Naive B cell (primary cell): ENCODE measurements at places on chromosomes 6 and 20. TPM values are rescaled to one million over a fixed set of nuclear protein-coding genes. Genes with fewer than 3 reads are reported as not detected.

DNA sequence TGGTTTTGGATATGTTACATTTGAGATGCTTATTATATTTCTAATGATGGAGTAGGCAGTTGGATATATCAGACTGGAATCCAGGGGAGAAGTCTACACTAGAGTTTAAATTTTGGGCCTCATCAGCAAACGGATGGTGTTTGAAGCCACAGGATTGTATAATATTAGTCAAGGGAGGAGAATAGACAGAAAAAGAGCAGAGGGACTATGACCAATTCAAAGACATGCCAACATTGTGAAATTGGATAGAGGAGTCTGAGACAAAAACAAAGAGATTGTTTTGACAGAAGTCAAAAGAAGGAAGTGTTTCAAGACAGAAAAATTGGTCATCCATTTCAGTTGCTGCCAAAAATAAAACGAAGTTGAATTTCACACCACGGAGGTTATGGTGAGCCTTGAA is 66.5 kb downstream of the NOX3 start:
- no peak for DNase-seq

DNA sequence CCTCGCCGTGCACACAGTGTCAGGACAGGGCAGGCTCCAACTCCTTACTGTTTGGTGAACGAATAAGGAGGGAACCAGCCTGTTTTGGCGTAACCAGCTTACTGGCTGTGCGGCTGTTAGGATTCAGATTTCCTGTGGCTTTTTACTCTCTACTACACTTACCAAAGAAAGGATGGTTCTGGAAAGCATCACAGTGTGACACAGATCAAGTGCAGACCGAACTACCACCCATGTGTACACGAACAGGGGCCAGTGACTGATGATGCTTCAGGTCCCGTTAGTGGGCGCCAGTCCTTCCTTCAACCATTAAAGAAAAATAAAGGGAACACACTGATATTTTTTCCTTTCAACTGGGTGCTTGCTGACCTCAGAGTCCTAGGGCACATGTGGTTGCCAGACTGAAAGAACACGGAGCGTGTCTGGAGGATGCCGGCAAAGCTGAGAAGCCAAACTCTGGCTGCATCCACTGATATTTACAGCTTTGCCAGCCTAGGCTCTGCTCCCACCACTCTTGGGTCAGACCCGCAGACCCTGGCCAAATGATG is 352.3 kb upstream of the AGPAT4 start:
- DNase-seq, result no peak

The C6orf52 gene
- not detected for polyA plus RNA-seq

The TGM3 gene
- polyA plus RNA-seq, result not detected

GRCh38 chr6:158767709-158768108 is 51.5 kb downstream of the EZR start:
- DNase-seq, result no peak

DNA sequence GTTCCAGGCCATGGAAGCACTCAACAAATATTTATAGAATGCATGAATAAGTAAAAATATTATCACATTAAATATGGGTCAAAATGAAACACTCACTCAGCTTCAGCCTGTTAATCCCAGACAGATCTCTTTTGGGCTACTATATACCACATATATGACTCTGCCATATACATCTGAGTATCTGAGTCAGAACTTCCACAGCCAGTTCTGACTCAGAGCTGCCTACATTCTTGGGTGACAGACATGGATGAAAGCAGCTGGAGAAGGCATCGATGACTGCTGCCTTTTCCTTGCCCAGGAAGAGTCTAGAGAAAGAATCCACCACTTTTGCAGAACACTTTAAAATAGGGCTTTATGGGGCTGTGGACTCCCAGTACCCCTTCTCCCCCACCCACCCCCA is 11.5 kb upstream of the PDYN start:
- no peak for DNase-seq

DNA sequence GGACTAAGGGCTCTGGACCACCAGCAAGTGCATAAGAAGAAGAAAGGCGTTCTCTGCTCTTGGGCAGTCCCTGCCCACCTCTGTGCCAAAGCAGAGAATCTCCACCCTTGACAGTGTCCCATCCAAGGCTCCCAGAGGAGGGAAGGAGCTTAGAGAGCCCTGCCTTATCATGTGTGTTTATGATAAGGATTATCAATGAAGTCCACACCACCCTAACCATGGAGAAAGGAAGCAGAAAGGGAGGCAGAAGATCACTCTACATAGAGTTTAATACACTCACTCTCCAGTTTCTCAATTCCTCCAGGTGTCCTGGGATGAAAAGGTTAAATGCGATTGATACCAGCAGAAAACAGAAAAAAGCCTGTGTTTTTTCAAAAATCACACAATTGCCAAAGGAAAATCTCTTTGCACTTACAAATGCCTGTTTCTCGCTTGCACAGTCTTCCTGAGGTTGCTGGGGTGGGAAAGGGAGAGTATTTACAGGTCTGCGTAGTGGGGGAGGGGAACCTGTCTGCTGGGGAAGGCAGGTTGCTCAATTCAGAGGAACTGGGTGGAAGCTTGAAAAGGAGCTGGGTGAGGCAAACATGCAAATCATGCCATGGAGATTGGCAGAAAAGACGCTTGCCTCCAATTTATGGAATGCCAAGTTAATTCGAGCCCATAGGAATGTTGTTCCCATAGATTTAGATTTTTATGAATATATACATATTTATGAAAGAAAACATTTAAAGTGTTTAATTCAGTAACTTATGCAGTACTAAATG is 104.0 kb downstream of the EYA2 start:
- no peak for DNase-seq

DNA sequence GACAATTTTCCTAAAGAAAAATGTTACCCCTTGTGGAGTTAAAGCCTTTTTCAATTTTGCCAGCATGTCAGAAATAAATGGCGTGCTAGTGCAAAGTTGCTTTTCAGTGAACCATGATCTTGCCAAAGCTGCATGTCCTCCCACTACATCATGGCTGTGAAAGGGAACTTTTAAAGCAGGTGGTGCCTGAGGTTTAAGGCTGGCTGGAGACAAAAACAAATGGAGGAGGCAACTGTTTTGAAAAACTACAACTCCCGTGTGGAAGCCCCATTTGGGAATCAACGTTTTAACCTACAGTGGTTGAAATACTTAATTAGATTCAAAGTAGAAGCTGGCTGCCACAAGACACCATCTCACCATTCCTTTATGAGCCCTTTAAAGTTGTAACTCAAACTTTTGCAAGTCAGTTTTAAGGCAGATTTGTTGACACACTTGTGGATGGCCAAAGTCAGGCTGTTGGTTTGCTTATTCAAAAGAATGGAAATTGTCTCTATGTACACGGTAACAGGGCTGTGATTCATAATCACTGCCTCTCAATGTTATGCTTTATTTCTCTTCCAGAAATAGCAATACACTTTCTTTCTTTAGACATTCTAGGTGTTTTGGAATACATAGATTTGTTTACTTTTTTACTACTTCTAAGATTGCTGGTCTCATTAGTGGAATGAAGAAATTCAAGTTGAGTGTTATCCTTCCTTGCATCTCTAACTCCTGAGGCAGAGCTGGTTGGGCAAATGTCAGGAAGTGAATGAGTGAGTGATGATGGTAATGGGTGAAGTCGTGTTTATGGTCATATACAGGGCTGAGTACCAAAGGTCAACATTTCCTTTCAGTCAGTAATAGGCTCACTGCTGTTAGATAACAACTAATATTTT is 196.4 kb upstream of the GMDS start:
- no peak for DNase-seq

- DNase-seq, result peak; percentile 67
These were observed 1.3 kb upstream of the DDR1 start for GRCh38 chr6:30882759-30883684.

- DNase-seq, result peak; percentile 47
These were observed 100.3 kb downstream of the TMEM242 start for GRCh38 chr6:157223021-157223430.

The HLA-DMB gene
- polyA plus RNA-seq, result 1,346 TPM

- DNase-seq, result no peak
These were observed 228.2 kb downstream of the MYLK4 start for GRCh38 chr6:2522521-2522920.

The HDGFL1 gene
- not detected for polyA plus RNA-seq

- no peak for DNase-seq
These were observed 247.0 kb downstream of the ATXN1 start for GRCh38 chr6:16514249-16514648.

GRCh38 chr6:137723273-137724017 is 143.6 kb upstream of the TNFAIP3 start:
- no peak for DNase-seq

The FUT9 gene
- not detected for polyA plus RNA-seq

GRCh38 chr6:5078121-5078669 is 6.9 kb upstream of the PPP1R3G start:
- no peak for DNase-seq

The OR2H2 gene
- not detected for polyA plus RNA-seq

DNA sequence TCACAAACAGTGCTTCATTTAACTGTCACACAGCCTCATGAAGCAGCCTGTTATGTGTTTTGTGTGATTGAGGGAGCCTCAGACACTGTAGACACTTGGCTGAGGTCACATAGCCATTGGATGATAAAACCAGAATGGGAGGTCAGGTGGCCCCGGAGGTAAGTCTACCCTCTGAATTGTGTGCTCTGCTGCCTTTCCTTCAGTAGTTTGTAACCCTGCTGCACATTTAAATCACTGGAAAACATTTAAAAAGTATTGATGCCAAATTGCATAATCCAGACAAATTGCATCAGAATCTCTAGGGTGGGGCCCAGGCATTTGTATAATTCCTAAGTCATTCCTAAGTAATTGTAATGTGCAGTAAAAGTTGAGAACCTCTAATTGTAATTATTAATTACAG is 85.2 kb upstream of the ECI2 start:
- DNase-seq, result no peak

DNA sequence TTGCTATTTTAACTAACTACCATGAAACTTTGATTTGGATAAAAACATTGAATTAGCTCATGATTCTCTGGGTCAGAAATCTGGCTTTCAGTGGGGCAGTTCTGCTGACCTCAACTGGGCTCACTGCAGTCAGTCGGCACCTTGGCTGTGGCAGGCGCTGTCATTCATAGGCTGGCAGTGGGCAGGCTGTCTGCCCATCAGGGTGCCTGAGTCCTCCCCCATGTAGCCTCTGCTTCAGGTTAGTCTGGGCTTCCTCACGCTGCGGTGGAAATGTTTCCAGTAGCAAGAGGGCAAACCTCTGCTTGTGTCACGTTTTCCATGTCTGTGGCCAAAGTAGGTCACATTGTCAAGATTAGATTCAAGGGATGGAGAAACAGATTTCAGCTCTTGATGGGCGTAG is 251.0 kb upstream of the TCF21 start:
- no peak for DNase-seq

The HMGCLL1 gene
- not detected for polyA plus RNA-seq

The LINC00237 gene
- polyA plus RNA-seq, result not detected

The TUBB2A gene
- 4.9 TPM for polyA plus RNA-seq

DNA sequence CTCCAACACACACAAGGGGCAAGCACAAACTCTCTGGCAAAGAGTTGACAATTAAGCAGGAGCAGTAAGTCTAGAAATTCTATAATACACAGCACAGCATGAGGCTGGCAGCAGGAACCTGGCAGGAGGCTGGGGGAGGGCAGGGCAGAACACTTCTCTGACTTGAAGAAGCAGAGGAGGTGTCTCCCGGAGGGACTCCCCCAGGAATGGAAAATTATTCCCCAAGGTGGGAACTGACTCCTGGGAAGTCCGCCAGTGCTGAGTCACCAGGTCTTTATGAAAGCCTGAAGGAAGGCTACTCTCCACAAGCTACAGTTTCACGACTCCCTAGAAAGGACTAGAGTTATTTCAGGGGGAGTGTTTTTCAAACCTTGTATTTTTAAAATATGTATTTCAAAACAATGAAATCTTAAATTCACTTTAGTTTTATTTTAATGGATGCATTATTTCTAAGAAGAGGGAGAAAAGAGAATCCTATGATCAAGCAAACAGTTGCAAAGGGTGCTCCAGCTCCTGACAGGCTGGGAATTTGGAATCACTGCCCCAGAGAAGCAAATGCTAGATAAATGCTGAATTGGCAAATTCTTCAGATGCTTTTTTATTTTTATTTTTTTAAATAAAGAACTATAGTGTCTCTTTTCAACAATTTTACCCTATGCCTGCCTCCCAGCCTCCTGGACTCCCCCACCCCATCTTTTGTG is 192.8 kb downstream of the LY86 start:
- DNase-seq, result no peak

GRCh38 chr6:90268178-90268577 is 28.5 kb downstream of the BACH2 start:
- no peak for DNase-seq

GRCh38 chr6:47967843-47968242 is 143.2 kb downstream of the PTCHD4 start:
- DNase-seq, result no peak

DNA sequence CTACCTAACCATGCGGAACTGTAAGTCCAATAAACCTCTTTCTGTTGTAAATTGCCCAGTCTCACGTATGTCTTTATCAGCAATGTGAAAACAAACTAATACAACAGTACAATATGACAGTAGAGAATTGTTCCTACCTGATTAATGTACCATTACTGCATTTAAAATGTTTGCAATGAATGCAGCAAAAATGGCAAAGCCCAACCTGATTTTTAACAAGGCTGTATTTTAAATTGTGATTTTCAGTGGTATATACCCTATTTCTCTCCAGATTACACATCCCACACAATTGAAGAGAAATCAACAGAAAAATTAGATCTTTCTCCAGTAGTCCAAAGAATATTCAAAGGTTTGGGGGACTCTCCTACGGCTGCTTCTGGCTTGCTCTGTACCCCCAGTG is 3.3 kb upstream of the PCSK2 start:
- no peak for DNase-seq

DNA sequence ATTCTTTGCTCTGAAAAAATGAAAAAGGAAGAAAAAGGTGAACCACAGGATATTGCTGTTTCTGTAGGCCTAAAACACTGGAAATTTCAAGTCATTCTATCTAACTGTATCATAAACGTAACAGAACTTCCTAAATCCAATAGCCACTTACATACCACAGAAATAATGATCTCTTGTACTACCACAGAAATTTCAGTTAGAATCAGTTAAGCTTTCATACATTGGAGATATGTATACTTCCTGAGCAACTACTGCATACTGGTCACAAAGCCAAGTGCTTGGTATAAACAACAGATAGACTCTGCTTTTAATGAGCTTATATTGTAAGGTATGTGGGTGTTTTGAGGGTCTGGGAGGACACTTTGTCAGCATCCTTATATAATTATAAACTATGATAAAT is 38.6 kb downstream of the VTA1 start:
- DNase-seq, result no peak

- DNase-seq, result no peak
These were observed 15.6 kb upstream of the HMGN3 start for GRCh38 chr6:79250107-79250514.

- DNase-seq, result no peak
These were observed 6.1 kb downstream of the SASH1 start for GRCh38 chr6:148348778-148349177.

- DNase-seq, result peak; percentile 61
These were observed 768 bp upstream of the FYN start for GRCh38 chr6:111874025-111874415.
